ENCODE measurements at places on chromosomes 6 and 20. TPM values are rescaled to one million over a fixed set of nuclear protein-coding genes. Genes with fewer than 3 reads are reported as not detected.
A peak's percentile ranks its signal among the peaks of the same experiment; 100 is the strongest.

SLC22A23 gene
- total RNA-seq, result 0.75 TPM

AGPAT4 gene
- 6.1 TPM for total RNA-seq

- DNase-seq, result peak; percentile 90
- peaks cover under 1% of the 10 kb centered on the region for H3K27me3 ChIP-seq
Observed at GRCh38 chr6:24359640-24360454, 2.0 kb upstream of the DCDC2 start.

DNA sequence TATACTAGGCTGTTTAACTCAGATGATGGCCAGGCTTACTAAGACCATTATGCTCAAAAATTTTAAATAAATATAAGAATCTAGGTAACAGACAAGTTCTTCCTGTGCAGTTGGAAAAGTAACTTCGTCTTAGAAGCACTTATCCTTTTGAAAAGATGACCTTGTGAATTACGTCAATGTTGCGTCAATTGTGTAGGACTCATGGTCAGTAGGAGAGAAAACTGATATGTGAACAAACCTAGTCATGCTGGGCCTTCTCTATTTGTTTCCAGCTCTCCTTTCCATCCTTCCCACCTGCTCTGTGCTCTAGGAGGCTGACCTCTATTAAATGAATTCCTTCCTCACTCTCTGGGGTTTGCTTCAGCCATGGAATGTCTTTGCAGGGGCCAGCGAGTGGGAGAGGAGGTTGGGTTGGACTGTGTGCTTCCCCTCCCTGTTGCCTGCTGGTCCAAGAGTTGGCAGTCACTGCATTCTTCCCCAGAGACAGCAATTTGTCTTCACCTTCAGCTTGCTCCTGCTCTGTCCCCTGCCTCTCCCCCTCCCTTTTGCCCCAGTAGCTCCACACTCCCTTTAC is 128.0 kb upstream of the TNFAIP3 start:
- no peak overlapping the region for H3K27ac ChIP-seq
- H3K36me3 ChIP-seq, result no peaks in the 10 kb centered on the region
- H3K27me3 ChIP-seq, result no peaks in the 10 kb centered on the region
- peaks cover 9% of the 10 kb centered on the region for H3K4me1 ChIP-seq

DNA sequence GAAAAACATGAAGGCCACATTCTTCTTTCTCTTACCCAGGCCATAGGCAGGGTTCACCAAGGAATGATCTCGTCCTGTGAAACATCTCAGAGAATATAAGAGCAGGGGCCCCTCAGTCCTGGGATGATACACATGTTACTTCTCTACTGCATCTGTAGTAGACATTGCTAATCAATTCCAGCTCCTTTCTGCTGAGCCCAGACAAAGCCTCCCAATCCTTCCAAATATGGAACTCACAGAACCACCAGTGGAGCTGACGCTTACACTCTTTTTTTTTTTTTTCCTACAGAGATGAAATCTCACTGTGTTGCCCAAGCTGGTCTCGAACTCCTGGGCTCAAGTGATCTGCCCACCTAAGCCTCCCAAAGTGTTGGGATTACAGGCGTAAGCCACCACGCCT is 9.1 kb downstream of the SNTA1 start:
- DNase-seq, result no peak
- no peaks in the 10 kb centered on the region for H3K4me1 ChIP-seq
- H3K4me3 ChIP-seq, result no peak overlapping the region

DNA sequence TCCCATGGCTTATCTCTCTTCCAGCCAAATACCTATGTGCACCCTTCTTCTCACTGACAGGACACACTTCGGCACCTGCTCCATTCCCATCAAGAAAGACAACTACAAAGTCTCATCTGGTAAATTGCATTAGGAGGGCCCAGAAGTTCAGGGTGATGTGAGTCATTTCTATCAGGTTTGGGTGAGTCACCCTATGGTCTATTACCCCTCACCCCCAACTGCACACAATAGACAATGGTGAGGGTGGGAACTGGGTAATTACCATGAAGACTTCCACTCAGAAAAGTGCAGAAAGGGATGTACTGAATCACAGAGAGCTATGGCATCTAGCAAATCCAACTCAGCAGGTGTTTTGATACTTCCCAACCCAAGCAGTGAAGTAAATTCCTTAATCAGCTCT is 54.8 kb downstream of the OPN5 start:
- H3K27me3 ChIP-seq, result no peaks in the 10 kb centered on the region
- no peak overlapping the region for H3K27ac ChIP-seq
- H3K4me3 ChIP-seq, result no peak overlapping the region

PHF20 gene
- 92.3 TPM for total RNA-seq

ERMARD gene
- total RNA-seq, result 42.8 TPM

DNA sequence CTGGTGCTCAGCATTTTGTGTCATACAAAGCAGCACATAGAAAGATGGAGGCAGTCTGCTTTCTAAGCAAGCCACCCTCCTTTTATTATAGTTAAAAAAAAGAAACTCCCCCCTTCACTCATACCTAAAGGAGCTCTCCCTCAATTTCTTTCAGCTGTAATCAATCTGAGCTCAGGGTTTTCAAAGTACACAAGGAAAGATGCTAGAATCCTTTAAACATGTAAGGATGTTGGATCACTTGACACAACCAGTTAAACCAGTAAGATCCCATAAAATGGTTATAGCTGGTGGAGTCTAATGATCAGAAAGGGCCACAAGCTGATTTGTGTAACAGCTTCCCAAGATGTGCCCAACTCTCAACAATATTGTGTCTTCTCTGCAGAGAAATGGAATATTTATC is at the start of gene CALHM4:
CALHM4 (plus strand) TSS at position 301 of the 400 bp plus-strand sequence; CDS start at position 344, 43 bp downstream.
- no peaks in the 10 kb centered on the region for H3K4me1 ChIP-seq
- H3K36me3 ChIP-seq, result no peaks in the 10 kb centered on the region
- no peak within 1 kb of the TSS for H3K27ac ChIP-seq
- H3K27me3 ChIP-seq, result no peaks in the 10 kb centered on the region

DNA sequence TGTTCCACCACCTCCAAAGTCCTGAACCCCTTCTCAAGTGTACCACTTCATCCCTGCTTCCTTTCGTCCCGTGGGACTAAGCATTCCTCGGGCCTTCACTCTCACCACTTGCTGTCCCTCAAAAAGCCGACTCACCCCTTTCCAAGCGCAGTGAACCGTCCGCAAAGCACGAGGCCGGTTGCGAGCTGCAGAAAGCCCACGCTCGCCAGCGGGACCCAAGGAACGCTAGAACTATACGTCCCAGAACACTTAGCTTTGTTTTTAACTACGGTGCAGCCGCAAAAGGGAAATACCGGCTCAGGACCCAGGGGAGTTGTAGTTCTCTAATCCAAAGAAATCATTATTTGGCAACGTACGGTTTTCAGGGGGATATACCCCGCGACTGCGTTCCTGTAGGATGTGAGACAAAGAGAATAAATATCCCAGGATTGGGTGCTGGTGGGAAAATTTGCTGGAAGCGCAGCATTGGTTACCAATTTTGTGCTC is 416 bp upstream of the POLR1H start:
- H3K4me3 ChIP-seq, result peak overlapping the region; percentile 93
- peak overlapping the region; percentile 97 for H3K27ac ChIP-seq
- peaks cover 23% of the 10 kb centered on the region for H3K4me1 ChIP-seq
- DNase-seq, result no peak

- H3K27me3 ChIP-seq, result no peaks in the 10 kb centered on the region
- no peak for DNase-seq
- no peak overlapping the region for H3K27ac ChIP-seq
- no peaks in the 10 kb centered on the region for H3K4me1 ChIP-seq
Observed at GRCh38 chr6:162379757-162380409, 347.7 kb downstream of the PRKN start.

DNA sequence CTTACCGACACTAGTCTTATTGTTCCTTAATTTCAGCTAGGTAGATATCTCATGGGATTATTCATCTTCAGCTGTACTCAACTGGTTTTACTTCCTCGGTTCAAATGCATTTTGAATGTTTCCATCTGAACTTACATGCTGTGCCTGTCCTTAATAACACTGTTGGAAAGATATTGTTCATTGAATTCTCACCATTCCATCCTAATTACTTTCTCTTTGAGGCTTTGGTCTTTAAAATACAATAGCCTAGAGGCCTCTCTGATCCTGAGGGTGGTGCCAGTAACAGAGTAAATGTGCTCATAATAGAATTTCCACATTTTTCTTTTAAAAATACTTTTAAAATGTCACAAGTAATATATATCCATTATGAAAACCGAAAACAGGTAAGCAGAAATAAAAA is 54.0 kb downstream of the IL20RA start:
- no peaks in the 10 kb centered on the region for H3K36me3 ChIP-seq
- H3K27me3 ChIP-seq, result no peaks in the 10 kb centered on the region
- H3K4me3 ChIP-seq, result no peak overlapping the region
- peaks cover 7% of the 10 kb centered on the region for H3K4me1 ChIP-seq

DNA sequence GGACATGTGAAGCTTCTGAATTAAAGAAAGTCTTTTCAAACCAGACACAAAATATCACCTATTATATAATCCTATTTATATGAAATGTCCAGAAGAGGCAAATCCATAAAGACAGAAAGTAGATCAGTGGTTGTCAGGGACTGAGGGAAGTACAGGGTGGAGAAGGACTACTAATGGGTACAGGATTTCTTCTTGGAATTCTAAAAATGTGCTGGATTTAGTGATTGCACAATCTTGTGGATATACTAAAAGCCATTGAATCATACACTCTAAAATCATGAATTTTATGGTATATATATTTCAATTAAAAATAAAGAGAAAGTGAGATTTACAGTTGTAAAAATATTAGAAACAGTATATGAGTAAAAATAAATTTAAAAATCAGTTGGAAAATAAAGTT is 18.7 kb upstream of the MC3R start:
- DNase-seq, result no peak
- no peaks in the 10 kb centered on the region for H3K27me3 ChIP-seq
- no peaks in the 10 kb centered on the region for H3K4me1 ChIP-seq
- no peak overlapping the region for H3K4me3 ChIP-seq
- no peaks in the 10 kb centered on the region for H3K36me3 ChIP-seq
- no peak overlapping the region for H3K27ac ChIP-seq

DNA sequence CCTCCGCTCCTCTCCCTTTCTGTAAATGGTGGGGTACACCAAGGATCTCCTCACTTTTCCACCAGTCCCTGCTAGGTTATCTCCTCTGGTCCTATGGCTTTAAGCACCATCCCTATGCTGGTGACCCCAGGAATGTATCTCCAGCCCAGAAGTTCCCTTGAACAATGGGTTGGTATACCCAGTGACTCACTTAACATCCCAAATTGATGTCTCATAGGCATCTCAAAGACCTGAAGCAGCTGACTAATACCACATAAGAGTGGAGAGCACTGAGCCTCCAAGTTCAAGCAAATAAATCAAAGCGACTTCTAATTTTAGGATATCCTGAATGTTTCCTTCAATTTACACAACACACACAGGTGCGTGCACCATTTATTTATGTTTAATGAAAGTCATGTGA is 48.3 kb downstream of the ADGRF1 start:
- H3K27ac ChIP-seq, result no peak overlapping the region
- no peaks in the 10 kb centered on the region for H3K36me3 ChIP-seq
- DNase-seq, result no peak
- no peaks in the 10 kb centered on the region for H3K27me3 ChIP-seq

DNA sequence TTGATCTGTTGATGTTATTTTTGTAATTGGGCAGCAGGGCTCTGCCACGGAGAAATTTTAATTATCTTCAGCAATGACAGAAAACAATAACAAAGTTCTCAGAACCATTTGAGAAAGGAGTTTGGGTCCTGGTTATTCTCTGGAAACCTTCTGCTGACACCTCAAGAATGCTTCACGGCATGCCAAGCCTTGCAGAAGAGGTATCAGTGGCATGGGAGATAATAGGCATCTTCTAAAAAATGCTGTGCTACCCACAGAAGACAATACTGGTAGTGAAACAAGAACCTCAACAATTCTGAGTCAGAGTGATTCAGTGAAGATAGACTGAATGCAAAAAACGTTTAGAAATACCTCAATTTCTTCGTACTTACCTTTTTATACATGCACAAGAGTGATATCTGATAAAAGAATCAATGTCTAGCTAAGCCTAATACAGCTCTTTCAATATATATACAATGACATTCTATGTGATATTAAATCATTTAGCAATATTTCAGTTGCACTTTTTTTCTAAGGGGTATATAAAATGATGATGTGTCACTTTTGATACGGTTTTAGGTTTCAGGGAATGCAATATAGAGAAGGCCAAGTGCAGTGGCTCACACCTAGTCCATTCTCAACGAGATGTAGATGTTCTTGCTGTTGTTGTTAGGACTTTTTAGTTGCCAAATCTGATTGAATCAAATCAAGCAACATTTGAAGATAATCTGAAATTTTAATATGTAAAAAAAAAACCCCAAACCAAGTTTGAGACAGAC is 110.4 kb upstream of the COL21A1 start:
- no peaks in the 10 kb centered on the region for H3K4me1 ChIP-seq
- no peaks in the 10 kb centered on the region for H3K27me3 ChIP-seq
- H3K4me3 ChIP-seq, result no peak overlapping the region
- no peak for DNase-seq
- H3K27ac ChIP-seq, result no peak overlapping the region

Data from B cell (primary cell).